Foreskin keratinocyte (primary cell): ENCODE measurements at places on chromosomes 5 and 9.
A peak's percentile ranks its signal among the peaks of the same experiment; 100 is the strongest.

DNA sequence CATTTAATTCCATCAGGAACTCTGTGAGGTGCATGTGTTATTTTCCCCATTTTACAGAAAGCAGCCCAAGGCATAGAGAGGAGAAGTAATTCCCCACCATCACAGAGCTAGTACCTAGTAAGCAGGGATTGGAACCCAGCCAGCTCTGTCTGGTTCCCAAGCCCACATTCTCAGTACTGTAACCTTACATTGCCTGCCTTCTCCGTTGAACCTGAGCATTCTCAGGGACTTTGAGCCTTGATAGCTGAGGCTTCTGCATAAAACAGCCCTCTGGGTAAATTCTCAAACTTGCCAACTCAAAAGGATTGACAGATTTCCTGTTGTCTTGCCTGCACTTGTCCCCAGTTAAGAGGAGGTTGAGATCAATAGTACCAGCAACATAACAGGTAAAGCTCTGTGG, 9.2 kb upstream of the GLE1 start:
- DNase-seq: peak; percentile 13

DNA sequence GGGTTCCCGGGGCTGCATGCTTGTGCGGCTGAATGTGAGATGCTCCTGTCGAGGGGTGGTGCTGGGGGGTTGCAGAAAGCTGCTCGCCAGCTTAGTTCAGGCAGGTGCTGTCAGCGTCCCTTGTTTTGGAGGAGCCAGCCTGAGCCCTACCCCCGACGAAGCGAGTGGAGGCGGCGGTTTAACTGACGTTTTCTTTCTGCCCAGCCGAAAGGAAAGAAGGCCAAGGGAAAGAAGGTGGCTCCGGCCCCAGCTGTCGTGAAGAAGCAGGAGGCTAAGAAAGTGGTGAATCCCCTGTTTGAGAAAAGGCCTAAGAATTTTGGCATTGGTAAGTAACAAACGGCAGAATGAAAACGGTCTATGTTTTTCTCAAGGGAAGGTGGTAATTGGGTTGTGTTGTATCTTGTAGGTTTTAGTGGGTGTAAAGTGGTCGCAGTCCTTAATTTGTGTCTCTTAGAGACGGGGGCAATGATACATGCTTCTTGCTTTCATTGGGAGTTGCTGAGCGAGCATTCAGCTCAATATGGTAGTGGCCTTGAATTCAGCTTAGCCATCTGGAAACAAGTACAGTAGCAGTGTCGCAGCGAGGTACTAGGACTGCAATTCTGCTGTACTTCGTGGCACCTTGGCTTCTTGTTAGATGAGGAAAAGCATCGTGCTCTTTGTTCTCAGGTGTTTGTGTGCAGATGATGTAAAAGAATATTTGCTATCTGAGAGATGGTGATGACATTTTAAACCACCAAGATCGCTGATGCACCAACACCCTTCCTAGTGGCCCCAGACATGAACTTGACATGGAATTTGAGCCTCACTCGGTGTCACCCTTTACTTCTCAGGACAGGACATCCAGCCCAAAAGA, 928 bp downstream of the RPL7A start:
- DNase-seq: no peak

DNA sequence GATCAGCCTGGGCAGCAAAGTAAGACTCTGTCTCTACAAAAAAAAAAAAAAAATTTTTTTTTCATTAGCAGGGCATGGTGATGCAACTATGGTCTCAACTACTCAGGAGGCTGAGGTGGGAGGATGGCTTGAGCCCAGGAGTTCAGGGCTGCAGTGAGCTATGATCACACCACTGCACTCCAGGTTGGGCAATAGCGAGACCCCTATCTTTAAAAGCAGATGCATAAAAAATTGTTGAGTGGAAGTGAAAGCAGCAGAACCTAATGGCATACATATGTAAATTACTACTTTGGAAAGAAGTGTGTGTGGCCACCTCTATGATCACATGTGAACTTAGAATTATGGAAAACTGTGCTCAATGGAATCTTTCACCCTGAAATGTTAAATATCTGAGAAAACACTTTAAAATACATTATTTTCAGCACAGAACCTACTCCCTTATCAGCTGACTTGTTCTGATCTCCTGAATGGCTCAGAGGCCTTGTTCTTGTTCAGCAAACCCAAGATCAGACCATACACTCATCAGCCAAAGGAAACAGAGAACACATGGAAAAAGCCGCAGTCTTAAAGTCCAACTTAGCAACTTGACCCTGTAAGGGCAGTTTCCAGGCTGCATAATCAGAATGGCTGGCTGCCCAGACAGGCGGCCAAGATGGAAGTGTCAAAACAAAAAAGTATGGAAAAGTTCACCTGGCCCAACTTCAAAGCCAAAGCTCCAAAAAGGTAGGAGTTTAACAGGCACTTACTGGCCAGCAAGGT, 56.5 kb downstream of the SIL1 start:
- no peak for DNase-seq

- no peak for DNase-seq
Observed at GRCh38 chr9:98584059-98584458, 124.7 kb downstream of the GABBR2 start.

DNA sequence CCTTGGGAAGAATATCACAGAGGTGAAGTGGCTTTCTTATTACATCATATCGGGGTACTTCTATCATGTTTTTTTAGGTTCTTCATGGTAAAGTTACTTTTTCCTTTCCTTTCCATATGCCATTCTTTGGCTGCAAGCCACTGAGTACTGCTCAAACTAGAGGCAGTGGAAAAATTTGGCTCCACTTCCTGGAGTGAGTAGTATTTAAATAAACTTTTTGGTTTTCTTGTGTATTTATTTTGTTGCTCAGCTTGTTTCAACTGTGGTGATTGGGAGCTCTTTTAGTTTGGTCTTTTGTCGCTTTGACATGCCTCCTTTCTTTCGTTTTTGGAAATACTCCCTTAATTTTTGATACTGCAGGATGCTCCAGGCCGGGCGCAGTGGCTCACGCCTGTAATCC, 69.8 kb downstream of the WDR70 start:
- DNase-seq: no peak

DNA sequence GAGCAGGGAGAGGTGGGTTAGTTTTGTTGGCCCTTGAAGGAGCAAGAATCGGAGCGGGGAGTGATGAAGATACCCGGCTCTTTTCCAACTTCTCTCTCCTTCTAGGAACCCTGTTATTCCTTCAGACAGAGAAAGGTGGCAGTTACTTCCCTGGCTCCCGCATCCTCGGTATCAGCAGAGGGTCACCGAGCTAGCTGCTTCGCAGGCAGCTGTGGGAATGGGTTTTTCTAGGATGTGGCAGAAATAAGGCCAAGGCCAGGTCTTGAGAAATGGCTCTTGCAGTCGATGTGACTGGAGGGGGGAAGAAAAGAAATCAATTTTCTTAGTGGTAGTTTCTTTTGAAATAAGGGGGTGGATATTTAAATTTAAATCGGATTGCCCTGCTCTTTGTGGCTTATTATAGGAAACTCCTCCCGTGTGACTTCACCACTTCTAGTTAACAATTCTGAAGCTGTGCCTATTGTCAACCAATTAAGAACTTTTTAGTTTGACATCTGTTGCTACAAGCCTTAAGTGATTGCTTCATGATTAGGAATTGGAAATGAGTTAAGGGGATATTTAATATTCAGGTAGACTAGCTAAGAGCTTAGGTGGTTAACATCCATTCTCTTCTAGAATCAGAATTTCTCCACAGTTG, 1.4 kb downstream of the SAP30L start:
- DNase-seq: no peak

DNA sequence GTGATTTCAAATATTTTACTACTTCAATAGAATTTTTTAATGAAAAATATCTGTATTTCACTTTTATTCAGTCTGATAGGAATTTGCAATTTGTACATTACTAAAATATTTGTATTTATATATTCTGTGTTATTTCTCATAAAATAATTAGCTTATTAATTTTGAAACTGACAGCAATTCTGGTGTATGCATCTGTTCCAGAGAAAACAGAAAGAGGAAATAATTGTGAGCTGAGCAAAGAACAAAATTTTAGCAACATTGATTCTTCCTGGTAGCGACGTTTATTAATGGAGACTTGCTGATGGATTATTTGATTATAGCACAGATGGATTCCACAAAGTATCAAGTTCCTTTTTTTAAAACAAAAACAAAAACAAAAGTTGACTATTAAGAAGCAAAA, 61.0 kb downstream of the ST8SIA4 start:
- DNase-seq: no peak
